ENCODE measurements at places on chromosomes 5 and 9. TPM values are rescaled to one million over a fixed set of nuclear protein-coding genes. Genes with fewer than 3 reads are reported as not detected.

DNA sequence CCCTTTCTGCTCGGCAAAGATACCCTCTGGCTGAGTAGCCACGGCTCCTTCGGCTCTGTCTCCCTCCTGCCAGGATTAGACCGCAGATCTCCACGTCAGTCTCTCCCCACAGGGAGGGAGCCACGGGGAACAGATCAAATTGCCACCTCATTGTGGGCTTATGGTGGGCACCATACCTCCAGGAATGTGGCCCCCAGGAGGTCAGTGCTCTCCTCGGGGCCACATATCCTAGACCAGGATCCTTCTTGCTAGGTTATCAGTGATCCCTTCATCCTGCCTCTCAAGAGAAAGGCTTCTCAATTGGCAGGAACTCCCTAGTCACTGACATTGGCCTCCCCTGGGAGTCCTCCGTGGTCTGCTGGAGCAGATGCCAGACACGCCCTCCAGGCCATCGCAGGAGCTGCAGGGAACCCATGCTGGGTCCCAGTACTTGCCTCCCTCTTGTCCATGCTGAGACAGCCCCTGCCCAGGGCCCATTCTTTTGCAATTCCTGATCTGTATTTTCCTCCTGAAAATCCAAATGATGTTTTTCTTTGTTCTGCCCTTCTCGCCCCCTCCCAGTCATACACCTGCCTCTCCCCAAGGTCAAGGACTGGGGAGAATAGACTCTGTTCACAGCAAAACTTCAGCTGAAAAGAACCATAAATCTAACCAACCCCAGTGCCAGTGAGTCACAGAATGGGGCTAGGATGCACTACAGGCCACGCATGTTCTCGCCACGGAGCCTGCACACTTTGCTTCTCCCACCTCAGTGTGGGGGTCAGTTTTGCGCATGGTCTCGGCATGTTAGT is 31.6 kb upstream of the ENHO start:
- H3K4me3 ChIP-seq = no peak overlapping the region
- H3K4me1 ChIP-seq = no peaks in the 10 kb centered on the region
- no peaks in the 10 kb centered on the region for H3K27me3 ChIP-seq
- H3K36me3 ChIP-seq = no peaks in the 10 kb centered on the region
- no peak overlapping the region for H3K27ac ChIP-seq
- DNase-seq = peak; percentile 14

The TAS2R1 gene
- not detected for polyA plus RNA-seq

The C9orf153 gene
- polyA plus RNA-seq = 0.21 TPM

GRCh38 chr5:161548487-161549094 is 2.1 kb upstream of the GABRB2 start:
- no peak overlapping the region for H3K27ac ChIP-seq
- H3K27me3 ChIP-seq = peaks cover 20% of the 10 kb centered on the region
- DNase-seq = peak; percentile 3
- no peaks in the 10 kb centered on the region for H3K36me3 ChIP-seq
- no peaks in the 10 kb centered on the region for H3K4me1 ChIP-seq
- H3K4me3 ChIP-seq = no peak overlapping the region

The GABBR2 gene
- 7.5 TPM for polyA plus RNA-seq

GRCh38 chr5:100790170-100790665 is 112.9 kb downstream of the ST8SIA4 start:
- no peak overlapping the region for H3K4me3 ChIP-seq
- no peak for DNase-seq
- no peaks in the 10 kb centered on the region for H3K36me3 ChIP-seq
- H3K27ac ChIP-seq = no peak overlapping the region

DNA sequence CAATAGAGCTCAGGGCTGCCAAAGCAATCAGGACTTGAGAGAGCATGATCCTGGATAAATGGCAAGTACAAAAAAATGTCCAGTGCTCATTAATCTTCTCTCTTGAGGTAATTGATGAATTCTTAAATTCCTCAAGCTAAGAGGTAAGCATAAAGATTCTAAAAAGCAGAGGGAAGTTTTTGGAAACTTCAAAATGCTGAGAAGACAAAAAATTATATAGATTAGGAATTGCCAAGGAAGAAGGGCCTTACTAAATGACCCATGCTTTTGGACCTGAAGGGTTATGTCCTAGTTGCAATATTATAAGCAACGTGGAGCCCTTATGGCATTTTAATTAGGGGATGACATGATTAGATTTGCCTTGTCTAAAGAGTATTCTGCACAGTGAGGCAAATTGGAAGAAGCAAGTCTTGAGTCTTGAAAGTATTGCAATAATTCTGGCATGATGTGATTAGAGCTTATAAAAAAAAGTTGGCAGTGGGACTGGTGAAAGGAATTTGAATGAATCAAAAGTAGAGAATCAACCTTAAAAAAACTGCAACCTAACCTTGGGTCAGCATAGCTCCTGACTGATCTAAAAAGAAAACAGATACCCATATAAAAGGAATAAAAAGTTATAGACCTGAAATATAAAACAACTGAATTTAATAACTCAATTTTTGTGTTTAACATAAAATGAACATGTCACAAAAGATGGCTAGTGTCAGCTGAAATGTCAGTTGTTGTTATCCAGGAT is 323.8 kb upstream of the ARRDC3 start:
- no peaks in the 10 kb centered on the region for H3K27me3 ChIP-seq
- H3K4me3 ChIP-seq = no peak overlapping the region
- H3K27ac ChIP-seq = no peak overlapping the region
- no peaks in the 10 kb centered on the region for H3K36me3 ChIP-seq
- peak; percentile 9 for DNase-seq

DNA sequence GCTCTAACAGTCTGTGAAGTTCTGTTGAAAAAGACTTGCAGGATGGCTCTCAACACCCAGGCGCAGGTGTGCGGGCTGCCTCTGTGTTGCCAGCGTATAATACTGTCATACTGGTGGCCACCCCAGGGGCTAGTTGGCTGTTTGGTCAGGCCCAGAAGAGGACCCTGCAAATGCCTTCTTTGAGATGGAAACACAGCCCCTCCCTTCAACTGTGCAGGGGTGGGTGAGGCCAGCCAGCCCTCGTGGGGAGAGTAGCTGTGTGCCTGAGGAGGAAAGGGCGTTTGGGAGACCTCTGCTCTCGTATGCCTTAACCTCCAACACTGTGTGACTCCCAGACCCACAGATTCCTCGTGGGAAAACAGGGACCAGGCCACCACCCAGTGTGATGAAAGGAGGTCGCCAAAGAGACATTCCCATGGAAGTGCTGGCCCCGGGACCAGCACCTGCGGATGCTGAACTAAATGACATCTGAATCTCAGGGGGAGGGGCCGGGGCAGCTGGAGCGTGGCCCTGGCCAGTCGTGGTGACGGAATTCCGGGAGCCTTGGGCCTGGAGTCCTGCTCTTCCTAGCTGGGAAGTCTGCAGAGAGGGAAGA is 11.3 kb upstream of the SCGB3A1 start:
- H3K27me3 ChIP-seq = no peaks in the 10 kb centered on the region
- no peak for DNase-seq
- H3K4me3 ChIP-seq = no peak overlapping the region
- no peaks in the 10 kb centered on the region for H3K36me3 ChIP-seq
- H3K27ac ChIP-seq = no peak overlapping the region

DNA sequence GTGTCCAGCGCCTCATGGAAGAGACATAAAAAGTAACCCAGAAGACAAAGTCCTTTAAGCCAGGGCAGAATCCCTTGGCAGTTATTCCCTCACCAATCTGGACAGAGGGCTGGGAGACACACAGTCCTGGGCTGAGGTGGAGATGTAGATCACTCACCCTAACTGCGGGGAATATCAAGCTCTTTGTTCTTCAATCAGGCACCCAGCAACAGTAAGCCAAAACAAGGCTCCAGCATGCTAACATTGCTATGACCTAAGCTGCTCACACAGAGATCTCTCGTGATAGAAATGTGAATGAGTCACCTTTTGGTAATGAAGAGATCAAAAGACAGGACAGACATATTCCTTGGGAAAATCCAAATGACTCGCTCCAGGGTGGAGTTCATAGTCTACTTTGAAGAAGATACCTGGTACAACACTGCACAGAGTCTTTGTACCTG is 101.3 kb downstream of the FBN2 start:
- no peaks in the 10 kb centered on the region for H3K27me3 ChIP-seq
- H3K4me3 ChIP-seq = no peak overlapping the region
- 0 out of 2 replicates have a peak, but pooled peaks cover 3% of the 10 kb centered on the region for H3K4me1 ChIP-seq
- DNase-seq = peak; percentile 65

The PCDHA1 gene
- polyA plus RNA-seq = not detected

DNA sequence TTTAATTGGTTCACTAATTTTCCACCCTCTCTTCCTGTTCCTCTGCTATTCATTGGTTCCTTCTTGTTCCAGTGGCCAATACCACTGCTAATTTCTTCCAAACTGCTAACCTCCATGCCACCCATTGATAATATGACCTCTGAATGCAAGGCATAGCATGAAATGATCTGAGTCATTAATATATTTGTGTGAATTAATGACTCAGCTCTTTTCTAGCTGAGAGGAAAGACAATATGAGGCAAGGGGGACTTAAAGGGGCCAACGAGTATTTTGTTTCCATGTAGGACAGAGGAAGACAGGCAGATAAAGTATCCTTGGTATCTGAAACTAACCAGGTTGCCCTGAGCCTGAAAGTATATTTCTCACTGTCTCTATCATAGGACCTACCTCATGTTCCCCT is 154.3 kb upstream of the BRINP1 start:
- H3K4me3 ChIP-seq = no peak overlapping the region
- H3K36me3 ChIP-seq = no peaks in the 10 kb centered on the region
- no peak for DNase-seq
- H3K27me3 ChIP-seq = peaks cover 2% of the 10 kb centered on the region
- H3K4me1 ChIP-seq = no peaks in the 10 kb centered on the region
- H3K27ac ChIP-seq = no peak overlapping the region

DNA sequence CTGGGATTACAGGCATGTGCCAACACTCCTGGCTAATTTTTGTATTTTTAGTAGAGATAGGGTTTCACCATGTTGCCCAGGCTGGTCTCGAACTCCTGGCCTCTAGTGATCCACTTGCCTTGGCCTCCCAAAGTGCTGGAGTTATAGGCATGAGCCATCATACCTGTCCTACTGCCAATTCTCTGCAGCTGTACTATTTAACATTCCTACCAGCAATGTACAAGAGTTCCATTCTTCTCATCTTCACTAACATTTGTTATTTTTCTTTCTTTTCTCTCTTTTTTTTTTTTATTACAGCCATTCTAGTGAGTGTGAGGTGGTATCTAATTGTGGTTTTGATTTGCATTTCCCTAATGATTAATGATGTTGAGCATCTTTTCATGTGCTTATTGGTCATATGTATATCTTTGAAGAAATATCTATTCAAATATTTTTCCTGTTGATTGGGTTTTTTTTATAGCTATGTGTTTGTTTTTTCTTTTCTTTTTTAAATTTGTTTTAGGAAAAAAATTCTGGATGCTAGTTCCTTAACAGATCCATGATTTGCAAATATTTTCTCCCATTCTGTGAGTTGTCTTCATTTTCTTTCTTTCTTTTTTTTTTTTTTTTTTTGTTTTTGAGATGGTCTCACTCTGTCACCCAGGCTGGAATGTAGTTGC is 17.4 kb downstream of the ANKHD1 start:
- no peak overlapping the region for H3K27ac ChIP-seq
- H3K4me1 ChIP-seq = 0 out of 2 replicates have a peak, but pooled peaks cover 4% of the 10 kb centered on the region
- H3K36me3 ChIP-seq = no peaks in the 10 kb centered on the region
- no peak overlapping the region for H3K4me3 ChIP-seq
- DNase-seq = no peak
- no peaks in the 10 kb centered on the region for H3K27me3 ChIP-seq

DNA sequence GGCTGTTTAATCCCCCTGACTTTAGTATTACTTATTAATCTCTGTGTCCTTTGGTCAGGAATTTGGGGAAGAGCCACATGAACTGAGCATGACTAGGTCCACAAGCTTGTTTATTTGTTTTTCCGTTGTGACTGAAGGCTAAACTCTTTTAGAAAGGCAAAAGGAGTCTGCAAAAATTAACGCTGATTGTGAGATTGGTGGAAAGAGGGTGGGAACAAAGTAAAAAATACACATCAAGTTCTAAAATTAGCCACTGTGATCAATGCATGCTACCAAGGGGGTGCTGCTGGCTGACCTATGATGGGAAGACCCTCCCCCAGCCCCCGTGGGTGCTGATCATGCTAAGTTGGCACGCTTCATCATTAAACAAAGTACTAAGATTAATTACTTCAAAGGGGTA is 356.8 kb downstream of the ADGRV1 start:
- no peak overlapping the region for H3K4me3 ChIP-seq
- no peaks in the 10 kb centered on the region for H3K36me3 ChIP-seq
- H3K27ac ChIP-seq = no peak overlapping the region
- DNase-seq = no peak
- H3K27me3 ChIP-seq = peaks cover 16% of the 10 kb centered on the region
- no peaks in the 10 kb centered on the region for H3K4me1 ChIP-seq

The SPATA6L gene
- polyA plus RNA-seq = 0.69 TPM

DNA sequence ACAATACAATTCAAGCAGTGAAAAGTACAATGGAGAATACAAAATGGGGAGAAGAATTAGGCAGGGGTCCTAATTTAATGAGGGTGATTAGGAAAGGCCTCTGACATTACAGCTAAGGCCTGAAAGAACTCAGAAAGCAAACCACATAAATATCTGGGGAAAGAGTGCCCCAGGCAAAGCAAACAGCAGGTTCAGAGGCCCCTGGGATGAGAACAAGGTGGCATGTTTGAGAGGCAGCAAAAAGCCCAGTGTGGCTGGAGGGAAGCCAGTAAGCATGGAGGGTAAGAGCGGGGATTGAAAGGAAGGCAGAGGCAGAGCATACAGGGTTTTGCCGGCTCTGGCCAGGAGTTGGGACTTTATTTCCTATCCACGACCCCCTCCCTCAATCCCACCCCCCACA is 33.4 kb upstream of the VDAC1 start:
- no peak overlapping the region for H3K4me3 ChIP-seq
- no peak overlapping the region for H3K27ac ChIP-seq
- no peak for DNase-seq
- no peaks in the 10 kb centered on the region for H3K4me1 ChIP-seq
- no peaks in the 10 kb centered on the region for H3K27me3 ChIP-seq
- no peaks in the 10 kb centered on the region for H3K36me3 ChIP-seq

DNA sequence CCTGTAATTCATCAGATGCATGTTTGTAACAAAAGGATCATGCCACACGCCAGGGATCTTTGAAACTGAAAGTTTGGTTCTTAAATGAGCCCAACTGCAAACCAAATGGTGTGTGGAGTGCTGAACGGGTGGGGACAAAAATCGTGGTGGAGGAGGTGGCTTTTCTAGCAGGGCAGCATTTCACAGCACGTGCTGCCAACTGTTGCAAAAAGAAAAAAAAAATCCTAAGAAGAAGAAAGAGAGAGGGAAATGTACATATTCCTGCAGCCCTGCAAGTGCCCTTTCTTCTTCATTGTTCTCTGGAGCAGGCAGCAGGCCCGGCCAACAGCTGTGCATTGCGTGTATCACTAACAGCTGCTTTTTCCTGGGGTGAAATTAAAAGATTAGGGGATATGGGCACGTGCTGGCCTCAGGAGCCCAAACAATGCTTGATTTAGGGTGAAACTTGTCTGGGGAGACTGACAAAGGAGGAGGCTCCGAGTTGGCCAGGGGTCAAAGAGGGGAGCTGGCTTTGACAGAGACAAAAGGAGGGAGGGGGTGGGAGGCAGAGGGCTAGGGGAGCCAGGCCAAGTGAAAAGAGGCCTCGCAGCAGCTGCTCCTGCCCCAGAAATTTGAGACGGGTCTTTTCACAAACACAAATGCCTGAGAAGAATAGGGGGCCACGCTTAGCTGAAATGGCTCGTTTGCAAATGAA is 73.0 kb downstream of the GADD45G start:
- H3K4me1 ChIP-seq = no peaks in the 10 kb centered on the region
- no peak overlapping the region for H3K4me3 ChIP-seq
- H3K36me3 ChIP-seq = no peaks in the 10 kb centered on the region
